ENCODE measurements at places on chromosomes 2 and 18. TPM values are rescaled to one million over a fixed set of nuclear protein-coding genes. Genes with fewer than 3 reads are reported as not detected.

Gene REEP1
- not detected for total RNA-seq

Gene ABHD3
- 65.6 TPM for total RNA-seq

Gene ABCG5
- total RNA-seq, result not detected

Gene PIK3C3
- 78.0 TPM for total RNA-seq

Gene STARD6
- not detected for total RNA-seq

Gene RGPD4
- 0.09 TPM for total RNA-seq

DNA sequence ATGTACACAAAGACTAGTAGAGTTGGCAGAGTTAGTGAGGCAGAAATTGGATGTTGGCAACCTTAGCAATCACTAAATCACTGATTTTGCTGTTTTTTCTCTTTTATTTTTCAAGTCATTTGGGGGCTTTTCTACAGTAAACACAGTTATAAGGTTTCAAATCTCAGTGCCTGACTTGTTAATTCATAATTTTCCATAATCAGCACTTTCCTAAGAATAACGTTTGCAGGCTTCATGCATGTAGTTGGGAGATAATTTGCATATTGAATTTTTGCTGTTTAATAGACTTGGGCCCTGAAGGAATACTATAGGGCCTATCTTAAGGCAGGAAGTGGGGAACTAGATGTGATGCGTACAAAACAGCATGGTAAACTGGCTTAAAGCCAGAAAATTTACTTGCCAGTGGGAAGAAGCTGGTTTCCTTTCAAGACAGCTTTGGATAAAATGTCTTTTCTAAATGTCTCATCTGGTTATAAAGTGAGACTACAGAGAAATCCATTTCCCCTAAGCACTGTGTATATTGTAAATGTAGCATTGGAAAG is 127.2 kb upstream of the SMIM21 start:
- no peak for DNase-seq

DNA sequence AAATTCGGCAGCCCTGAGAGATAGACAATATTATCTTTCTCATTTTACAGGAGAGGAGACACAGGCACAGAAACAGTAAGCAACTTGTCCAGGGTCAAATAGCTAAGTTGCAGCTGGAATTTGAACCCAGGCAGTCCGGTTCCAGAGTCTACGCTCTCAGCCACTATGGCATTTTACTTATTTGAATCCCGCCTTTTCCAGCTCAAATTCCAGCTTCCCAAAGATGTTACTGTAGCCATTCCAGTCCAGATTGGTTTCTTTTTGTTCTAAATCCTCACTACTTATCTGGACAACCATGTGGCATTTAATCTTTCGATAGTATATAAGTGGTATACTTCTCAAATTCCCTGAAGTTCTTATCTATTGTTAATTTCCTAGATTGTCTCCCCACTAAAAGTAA is 125.7 kb downstream of the NBAS start:
- DNase-seq, result no peak

- no peak for DNase-seq
Measured at GRCh38 chr2:1774929-1775328, 30.6 kb upstream of the PXDN start.

DNA sequence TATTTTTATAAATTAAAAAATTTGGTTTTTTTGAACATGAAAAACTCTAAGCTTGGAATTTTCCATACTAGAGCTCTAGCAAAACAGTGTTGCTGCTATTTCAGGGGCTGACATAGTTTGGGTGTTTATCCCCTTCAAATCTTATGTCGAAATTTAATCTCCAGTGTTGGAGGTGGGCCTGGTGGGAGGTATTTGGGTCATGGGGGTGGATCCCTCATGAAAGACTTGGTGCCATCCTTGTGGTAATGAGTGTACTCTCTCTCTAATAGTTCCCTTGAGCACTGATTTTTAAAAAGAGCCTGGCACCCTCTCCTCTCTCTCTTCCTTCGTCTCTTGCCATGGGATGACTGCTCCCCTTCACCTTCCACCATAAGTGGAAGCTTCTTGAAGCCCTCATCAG is 244.6 kb upstream of the UBE2E3 start:
- no peak for DNase-seq

DNA sequence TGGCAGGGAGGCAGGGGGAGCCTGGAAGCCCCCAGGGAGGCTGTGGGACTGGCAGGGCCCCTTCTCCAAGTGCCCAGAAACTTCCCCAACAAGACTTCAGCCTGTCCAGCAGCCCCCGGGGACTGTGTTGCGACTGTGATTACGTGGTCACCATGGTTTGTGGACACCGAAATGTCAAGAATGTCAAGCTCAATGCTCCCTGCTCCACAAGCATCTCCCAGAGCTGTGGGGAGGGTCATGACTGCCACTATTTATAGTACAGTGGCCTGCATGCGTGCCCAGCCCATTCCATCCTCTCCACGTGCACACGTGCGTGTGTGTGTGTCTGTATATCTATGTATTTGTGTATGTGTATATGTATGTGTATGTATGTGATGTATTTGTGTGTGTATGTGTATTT is 93.8 kb upstream of the MBOAT2 start:
- DNase-seq, result no peak

GRCh38 chr2:207138627-207139297 is 27.0 kb downstream of the KLF7 start:
- no peak for DNase-seq

DNA sequence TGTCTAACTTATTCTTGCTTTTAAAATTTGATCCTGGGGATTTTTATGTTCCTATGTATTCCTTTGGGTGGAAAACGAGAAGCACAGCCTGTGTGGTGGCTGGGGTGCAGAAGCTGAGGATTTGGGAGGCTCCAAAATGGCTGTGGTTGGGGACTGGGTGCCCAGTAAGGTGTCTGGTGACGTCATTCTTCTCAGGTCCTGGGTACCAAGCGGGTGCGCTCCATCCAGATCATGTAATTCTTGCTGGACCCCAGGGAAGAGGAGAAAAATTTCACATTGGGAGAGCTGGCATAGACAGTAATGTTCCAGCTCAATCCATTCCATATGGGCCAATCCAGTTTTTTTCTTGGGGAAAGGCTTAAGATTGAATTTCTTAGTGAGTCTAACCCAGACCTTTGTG is 61.1 kb upstream of the THOC1 start:
- no peak for DNase-seq

DNA sequence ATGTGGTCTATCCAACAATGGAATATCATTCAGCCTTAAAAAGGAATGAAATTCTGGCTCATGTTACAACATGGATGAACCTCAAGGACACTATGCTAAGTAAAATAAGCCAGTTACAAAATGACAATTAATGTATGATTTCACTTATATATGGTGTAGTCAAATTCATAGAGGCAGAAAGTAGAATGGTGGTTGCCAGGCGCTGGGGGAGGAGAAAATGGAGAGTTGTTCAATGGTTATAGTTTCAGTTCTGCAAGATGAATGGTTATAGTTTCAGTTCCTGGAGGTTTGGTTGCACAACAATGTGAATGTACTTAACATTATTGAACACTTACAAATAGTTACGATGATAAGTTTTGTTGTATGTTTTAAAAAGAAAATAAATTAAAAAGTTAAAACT is 79.2 kb upstream of the IL1R2 start:
- no peak for DNase-seq

- peak; percentile 60 for DNase-seq
Measured at GRCh38 chr2:38947241-38948239, 57.9 kb downstream of the ARHGEF33 start.

- DNase-seq, result no peak
Measured at GRCh38 chr18:10946058-10946457, 203.3 kb downstream of the PIEZO2 start.

DNA sequence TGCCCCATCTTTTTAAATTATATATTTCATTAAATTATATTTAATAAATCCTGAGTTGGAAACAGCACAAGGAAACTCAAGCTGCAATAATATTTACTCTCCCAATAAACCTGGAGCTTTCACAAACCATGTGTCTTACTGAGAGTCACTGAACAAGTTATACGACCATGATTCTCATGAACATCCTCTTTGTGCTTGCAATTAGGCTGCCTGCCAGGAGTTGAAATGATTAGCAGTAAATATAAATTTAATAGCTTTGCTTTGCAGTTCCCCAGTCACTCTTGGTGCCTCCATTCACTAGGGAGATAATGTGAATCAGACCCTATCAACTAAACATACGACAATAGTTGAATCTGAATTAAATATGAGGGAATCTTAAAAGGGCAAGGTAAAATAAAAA is 905.1 kb downstream of the NRXN1 start:
- DNase-seq, result no peak

- no peak for DNase-seq
Measured at GRCh38 chr18:56043641-56044061, 455.7 kb upstream of the TCF4 start.

- DNase-seq, result no peak
Measured at GRCh38 chr18:37762076-37762621, 196.6 kb upstream of the CELF4 start.

GRCh38 chr2:59734743-59735142 is 818.7 kb downstream of the BCL11A start:
- no peak for DNase-seq

GRCh38 chr2:159818940-159819339 is 20.9 kb upstream of the CD302 start:
- no peak for DNase-seq

- DNase-seq, result no peak
Measured at GRCh38 chr2:181910028-181910831, 18.7 kb downstream of the ITPRID2 start.

- DNase-seq, result no peak
Measured at GRCh38 chr2:40038646-40039045, 259.6 kb upstream of the THUMPD2 start.

DNA sequence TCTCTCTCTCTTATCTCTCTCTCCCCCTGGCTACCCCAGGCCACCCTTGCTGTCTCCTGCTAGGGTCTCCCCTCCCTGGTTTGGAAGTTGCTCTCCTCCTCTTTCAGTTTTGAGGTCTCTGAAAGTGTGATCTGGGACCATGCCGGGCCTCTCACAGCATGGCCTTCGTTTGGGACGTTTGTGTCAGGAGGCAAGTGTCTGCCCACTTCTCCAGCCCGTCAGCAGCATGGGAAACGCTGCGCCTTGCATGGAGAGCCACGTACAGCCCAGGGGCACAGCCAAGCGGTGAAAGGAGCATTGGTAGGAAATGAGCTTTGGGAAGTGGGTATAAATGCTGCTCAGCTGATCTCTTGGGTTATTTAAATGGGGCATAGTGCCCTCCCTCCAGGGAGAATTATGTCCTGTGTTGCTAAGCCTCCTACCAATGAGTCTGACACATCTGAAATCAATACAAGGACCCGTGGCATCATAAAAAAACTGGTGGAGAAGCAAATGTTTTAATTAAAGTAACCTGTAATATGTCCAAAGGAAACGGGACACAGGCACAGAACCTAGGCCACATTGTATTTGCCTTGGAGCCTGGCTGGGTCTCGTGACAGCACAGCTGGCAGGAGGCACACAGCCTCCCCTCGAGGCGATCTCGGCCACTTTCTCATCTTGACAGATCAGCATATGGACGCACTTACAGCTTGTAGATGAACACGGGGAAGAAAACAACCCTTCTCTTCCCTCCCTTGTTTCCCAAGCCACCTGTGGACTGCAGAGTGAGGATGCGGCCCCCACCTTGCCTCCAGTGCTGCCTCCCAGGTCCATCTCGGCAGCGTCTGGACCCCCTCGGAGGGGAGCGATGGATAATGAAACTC is 72.7 kb downstream of the SH3RF3 start:
- no peak for DNase-seq

DNA sequence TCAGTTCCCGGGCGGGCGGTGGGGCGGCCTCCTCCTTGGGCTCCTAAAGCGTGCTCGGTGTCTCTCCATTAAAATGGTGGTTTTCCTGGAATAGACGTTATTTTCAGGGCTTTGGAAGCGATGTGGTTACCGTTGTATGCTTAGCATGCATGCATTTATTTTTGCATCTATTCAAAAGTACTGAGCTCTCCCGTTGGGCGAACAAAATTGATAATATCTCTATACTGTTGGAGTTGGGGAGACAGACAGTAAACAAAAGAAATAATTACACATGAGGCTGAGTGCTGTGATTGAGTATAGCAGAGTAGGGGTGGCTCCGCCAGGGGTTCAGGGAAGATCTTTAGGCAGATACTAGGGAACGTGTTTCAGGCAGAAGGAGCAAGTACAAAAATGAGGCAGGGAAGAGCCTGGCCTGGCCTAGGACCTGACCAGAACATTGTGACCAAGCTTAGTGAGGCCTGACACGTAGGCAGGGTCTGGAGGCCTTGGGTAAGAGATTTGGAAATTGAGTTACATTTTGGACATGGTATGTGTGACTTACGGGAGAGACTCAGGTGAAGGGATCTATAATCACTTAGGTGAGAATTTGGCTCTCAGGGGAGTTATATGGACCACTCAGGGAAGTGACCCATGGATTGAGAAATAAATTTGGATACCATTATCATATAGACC is 674 bp downstream of the NCAPH start:
- DNase-seq, result no peak

- DNase-seq, result no peak
Measured at GRCh38 chr2:105768961-105769452, 24.3 kb downstream of the NCK2 start.

GRCh38 chr2:238853721-238854120 is 5.8 kb downstream of the TWIST2 start:
- DNase-seq, result no peak

GRCh38 chr2:8676191-8676920 is 5.5 kb upstream of the ID2 start:
- DNase-seq, result no peak

DNA sequence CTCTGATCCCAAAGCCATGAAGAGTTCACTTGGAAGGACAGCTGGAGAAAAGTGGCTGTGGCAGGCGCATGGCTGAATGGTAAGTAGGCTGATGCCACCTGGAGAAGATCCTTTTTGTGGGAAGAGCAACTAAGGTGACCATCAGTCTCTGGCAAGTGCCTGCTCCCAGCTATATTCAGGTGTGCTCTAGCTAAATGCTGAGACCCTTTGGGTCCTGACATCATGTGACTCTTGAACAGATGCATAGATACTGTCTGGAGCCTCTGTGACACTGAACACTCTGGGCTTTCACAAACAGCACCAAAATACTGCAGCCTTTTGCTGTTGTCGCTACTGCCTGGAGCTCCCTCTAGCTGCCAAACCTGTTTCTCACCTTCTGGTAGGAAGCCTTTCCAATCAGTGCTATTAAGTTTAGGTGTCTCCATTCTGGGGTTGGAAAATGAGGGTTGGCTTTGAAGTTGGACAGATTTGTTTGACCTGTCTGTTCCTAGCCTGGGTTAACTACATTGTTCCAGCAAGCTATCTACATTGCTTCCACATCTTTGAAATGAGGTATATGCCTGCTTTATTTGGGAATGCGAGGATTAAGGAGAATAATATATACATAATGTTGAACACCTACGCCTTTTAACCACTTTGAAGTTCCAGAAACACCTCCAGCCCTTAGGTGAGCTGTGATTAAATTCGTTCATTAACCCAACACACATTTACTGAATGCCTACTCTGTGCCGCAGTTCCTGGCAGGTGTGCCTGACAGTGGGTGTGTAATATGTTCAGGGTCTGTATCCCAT is 3.1 kb downstream of the EGR4 start:
- DNase-seq, result peak; percentile 49

GRCh38 chr18:78780719-78781600 is 198.7 kb upstream of the SALL3 start:
- no peak for DNase-seq

DNA sequence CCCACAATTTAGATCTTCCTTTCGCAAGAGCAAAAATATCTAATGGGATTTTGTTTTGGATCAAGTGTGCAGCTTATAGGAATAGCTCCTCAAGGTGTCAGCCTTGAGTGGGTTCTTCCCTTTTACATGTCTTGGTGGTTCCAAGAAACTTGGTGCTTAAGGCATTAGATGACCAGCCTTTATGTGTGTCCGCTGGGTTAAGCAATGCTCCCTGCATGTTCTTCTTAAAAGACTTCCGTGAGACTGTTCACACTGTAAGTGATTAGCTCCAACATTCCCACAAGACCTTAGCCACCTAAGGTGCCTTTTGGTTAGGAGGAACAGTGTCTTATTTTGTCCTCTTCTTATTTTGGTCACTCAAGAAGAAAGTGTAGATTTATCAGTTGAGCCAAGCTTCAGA is 44.3 kb upstream of the GPR39 start:
- no peak for DNase-seq

Measured in CD4-positive, alpha-beta memory T cell (primary cell).